NCI-H460 (cell line): ENCODE measurements at places on chromosomes 5 and 9.
A peak's percentile ranks its signal among the peaks of the same experiment; 100 is the strongest.

- no peak for DNase-seq
These were observed 1.3 kb downstream of the ENC1 start for GRCh38 chr5:74638970-74639806.

DNA sequence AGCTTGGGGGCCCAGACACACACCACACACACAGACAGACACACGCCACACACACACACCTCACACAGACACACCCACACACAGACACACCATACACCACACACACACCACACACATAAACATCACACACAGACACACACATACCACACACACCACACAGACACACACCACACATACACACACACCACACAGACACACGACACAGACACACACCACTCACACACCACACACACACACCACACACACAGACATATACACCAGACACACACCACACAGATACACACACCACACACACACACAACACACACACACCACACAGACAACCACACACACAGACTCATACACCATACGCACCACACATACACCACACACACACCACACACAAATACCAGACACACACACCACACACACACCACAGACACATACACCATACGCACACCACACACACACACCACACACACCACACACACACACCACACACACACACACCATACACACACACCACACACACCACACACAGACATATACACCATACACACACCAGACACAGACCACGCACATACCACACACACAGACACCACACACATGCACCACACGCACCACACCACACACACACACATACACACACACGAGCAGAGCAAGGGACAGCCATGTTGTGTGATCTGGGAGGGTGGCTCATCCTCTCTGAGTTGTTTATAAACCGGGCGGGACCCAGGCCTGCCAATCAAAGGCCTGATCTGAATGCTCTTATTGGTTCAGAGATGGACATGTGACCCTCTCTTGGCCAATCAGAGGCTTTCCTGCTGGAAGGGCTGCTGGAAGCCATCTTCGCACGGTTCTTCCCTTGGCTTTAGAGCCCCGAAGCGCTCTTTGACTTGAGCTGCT, 148.3 kb downstream of the GAPVD1 start:
- peak; percentile 97 for DNase-seq

- no peak for DNase-seq
These were observed 201.2 kb downstream of the GAPVD1 start for GRCh38 chr9:125462861-125463291.

- DNase-seq, result no peak
These were observed 75.2 kb downstream of the F2RL2 start for GRCh38 chr5:76547891-76548524.

DNA sequence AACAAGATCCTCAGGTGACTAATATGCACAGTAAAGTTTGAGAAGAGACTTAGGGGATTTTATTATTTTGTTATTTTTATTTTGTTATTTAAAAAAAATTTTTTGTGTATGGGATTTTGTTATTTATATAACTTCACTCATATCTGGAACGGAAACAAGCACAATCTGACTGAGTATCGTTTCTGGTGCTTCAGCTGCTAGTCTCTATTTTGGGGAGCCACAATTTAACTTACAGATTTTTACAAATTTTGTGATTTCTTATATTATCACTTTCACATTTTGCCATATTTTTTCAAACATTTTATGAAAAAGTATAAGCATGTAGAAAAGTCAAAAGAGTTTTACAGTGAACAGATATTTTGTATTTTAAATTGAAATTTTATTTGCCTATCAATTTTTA, 208.7 kb downstream of the CCDC171 start:
- no peak for DNase-seq

DNA sequence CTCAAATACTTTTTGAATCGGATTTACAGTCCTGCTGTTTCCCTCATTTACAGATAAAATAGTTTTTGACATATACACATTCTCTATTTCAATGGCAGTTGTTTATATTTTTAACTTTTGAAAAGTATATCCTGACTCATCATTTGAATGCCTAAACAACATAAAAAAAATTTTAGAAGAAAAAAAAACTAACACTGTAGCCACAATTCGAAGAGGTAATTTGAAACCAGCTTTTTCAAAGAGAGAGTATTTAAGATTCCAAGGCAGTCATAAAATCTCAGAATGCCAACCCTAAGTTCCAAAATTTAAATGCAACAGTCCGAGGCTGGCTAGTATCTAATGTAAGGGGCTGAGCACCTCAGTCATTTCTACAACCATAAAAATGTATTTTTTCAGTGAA, 626.8 kb downstream of the DNAH5 start:
- no peak for DNase-seq

DNA sequence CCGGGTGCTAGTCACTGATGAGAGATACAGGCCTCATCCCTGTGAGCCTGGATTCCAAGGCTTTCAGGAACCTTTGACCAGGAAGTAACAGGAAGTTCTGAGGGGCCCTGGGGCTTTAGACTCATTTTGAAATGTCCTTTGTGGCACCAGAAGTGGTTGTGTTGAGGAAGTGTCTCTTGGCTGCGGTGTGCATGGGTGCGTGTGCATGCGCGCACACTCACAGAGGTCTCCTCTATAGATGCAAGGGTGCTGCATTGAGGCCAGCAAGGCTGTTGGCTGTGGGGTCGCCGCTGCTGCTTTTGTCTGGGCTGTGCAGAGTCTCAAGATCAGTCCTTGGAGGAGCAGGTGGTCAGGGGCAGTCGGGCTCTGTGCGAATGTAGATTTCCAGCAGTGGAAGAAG, 7.6 kb downstream of the RAB24 start:
- no peak for DNase-seq

GRCh38 chr9:73738741-73739530, 587.3 kb downstream of the ANXA1 start:
- DNase-seq, result no peak

DNA sequence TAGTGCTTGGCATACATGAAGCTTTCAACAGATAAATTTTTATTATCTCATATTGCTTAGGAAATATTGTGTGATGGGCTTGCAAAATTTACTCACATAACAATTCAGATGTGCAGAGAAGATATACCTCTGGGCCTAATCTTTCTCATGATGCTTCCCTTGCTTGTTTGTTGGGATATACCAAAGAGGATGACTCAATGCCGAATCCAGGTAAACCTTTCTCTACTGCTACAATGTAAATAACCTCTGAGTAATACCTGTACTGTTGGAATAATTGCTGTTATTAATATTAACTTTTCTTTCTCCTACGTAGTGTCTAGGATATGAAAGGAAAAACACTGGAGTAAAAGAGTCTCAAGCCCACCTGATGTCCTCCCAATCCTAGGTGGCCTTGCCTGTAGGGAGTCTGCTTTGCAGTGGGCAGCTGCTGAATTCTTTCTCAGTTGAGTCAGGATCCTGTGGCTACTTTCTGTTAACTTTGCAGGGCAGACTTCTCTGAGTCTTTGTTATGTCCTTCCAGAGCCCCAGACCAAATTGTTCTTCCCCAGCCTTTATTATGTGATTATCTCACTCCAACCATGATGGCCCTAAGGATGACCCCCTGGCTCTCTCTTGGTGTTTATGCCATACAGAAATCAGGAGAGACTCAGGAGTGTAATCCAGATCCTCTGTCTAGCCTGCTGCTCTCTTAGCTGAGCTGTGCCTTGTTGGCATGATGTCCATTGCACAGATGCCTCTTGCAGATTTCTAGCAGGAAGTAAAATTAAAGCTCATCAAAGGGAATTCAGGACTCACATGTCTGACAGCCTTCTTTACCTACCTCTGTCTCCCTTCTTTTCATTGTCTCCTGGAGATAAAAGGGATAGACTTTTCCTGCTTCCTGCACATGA, 208.1 kb downstream of the SNX18 start:
- DNase-seq, result no peak

- no peak for DNase-seq
These were observed 18.8 kb upstream of the FAM13B start for GRCh38 chr5:138051441-138052296.

DNA sequence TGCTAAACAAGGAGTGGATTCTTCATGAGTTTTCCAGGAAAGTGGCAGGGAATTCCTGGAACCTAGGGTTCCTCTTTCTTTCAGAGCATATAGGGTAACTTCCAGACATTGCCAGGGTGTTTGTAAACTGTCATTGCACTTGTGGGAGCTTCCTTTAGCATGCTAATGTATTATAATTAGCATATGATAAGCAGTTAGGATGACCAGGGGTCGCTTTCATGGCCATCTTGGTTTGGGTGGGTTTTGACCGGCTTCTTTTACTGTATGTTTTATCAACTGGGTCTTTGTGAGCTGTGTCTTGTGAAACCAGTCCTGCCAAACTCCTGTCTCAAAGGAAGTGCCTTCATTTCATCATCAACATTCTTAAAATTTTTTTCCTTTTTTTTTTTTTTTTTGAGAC, 11.9 kb upstream of the MELK start:
- no peak for DNase-seq

DNA sequence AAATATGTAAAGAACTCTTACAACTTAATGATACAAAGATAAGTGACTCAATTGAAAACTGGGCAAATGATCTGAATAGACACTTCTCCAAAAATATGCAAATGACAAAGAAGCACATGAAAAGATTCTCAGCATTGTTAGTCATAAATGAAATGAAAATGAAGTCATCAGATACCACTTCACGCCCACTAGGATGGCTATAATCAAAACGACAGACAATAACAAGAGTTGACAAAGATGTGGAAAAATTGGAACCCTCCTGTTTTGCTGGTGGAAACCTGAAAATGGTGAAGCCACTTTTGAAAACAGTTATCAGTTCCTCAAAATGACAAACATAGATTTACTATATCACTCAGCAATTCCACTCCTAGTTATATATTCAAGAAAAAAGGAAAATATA, 7.9 kb upstream of the SYK start:
- DNase-seq, result no peak

DNA sequence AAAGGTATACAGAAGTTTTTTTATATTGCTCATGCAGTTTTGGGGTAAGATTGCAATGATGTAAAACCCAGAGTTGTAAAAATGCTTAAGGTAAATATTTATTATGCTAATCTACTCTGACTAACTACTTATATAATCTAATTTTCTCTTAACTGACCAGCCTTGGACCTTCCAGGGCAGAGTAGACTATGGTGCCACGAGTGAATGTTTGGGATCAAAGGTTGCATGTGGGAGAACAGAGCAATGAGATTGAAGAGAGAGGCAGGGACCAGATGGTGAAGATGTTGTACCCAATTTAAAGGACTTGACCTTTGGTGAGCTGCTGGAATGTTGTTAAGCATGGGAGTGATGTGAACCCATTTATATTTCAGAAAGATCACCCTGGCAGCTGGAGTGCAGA, 34.8 kb upstream of the PANK3 start:
- no peak for DNase-seq

GRCh38 chr5:6403416-6403815, 25.1 kb upstream of the MED10 start:
- DNase-seq, result no peak

DNA sequence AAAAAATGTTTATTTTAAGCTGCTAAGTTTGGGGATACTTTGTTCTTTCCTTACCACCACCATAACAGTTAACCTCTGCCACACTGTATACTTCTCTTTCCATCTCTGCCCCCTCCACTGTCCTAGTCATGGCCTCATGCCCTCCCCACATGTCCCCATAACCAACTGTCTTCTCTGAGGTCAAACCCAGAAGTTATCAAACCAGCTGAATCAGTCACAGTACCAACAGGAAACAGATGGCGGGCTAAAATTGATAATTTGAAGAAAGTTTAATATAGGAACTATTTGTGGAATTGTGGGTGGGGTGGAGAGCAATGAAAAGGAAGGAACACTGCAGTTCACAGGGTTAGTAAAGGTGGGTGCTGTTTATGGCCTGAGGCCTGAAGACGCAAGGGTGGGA, 5.7 kb upstream of the DCTN4 start:
- no peak for DNase-seq

- peak; percentile 23 for DNase-seq
These were observed 118.0 kb downstream of the VAV2 start for GRCh38 chr9:133874060-133874657.

GRCh38 chr9:114339130-114339908, 9.7 kb downstream of the ORM2 start:
- DNase-seq, result peak; percentile 26

- DNase-seq, result no peak
These were observed 42.3 kb upstream of the VDAC1 start for GRCh38 chr5:134046801-134047686.

DNA sequence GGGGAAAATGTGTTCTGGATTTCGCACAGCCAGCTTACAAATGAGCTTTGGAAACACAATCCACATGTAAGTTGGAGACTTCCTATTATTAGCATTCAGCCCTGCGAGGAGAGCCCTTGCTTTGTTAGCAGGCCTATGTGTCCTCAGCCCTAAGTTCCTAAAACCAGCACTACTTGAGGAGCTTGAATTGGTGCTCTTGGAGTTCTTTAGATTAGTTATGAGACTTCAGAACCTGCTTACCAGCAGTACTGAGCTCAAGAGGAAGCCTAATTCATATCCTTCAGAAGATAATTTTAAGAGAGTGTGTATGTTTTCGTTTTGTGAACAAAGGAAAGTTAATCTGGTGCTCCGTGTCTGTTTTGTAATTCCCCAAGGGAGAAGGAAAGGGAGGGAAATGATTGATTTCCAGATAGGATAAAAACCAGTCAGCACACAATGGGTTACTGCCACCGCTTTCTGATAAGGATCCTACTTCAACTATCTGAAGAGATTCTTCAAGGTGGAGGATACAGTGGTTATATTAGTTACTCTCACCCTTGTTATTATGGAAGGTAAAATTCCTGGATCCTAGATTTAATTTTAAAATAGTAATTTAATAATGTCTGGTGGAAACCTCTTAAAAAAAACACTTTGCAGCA, 35.2 kb downstream of the PIK3R1 start:
- DNase-seq, result no peak

DNA sequence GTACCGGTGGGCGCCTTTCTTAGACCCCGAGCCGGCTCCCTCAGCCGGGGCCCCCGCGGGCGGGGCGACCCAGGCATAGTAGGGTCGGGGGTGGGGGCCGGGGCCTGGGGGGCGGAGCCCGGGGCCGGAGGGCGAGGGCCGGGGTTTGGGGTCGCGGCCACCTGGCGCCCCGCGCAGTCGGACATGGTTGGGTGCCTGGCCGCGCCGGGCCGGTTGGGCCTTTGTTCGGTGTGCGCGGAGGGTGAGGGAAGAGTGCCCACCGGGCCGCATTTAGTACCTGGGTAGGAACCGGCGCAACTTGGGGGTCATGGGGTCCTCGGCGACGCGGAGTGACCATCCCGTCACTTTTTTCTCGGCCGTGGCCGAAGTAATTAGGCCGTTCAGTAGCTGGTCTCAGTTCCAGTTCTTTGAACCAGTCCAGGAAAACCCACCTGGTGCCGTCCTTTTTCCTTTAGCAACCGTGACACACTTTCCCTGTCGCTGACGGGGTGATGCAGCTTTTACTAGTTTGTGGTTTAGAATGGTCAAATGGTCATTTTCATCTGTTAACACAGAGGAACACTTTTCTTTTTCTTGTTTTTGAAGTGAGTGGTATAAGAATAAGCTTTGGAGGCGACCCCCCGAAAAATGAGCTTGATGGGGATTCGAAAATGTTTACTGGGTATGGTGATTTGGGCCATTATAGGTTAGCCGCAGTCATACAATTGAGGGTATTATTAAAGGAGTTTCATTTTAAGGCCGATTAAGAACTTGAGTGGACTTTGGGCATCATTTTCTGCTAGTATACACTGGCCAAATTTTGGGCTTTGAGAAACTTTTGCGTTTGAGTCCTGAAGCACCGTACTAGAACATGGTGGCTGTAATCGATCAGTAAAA, 589 bp downstream of the CKS2 start:
- no peak for DNase-seq
